CD4-positive, alpha-beta T cell treated with Interleukin-1 beta for 1 hour (primary cell): ENCODE measurements at places on chromosomes 4 and X.
A peak's percentile ranks its signal among the peaks of the same experiment; 100 is the strongest.

DNA sequence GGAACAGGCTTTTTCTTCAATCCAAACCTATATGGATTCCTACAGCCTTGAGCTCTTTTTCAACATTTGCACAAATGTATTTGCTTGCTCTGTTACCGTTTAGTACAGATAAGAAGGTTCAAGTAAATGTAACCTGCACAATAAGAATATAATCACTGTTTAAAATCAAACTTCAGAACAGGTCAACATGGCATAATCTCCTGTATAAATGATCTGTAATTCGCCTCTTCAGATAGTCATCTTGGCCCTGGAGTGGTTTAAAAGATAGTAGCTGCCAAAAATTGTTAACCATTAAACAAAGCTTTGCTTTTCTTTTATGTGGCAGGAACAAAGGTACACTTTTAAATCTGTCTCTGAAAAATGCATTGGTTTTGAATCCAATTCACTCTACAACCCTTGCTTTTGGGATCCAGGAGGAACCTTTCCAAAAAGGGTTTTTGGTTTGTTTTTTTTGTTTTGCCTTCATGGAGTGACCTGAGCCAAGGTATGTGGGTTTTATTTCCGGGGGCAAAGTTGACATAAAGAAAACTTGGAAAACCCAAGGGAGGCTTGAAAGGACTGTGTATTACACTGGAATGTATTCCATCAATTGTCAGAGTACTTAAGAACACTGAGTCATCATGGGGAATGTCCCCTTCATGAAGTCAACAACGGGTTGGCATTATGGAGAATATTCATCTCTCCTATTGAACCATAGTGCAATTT lies 210.4 kb upstream of the HCCS start:
- DNase-seq: no peak

DNA sequence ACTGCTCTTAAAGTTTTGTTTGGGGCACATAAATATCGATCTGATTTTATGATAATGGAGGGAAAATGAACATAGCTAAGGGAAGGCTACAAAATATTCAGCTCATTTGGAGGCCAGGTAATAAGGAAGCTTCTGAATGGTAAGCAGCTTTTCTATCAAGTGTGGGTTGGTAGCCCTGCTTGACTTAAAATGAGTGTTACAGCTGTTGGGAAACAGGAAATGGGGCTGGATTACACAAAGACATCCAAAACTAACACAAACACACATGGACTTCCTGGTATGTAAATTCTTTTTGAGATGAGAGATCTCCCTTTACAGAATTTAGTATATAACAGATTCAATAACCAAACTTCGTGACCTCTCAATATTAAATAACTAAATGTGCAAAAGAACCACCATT lies 58.0 kb downstream of the FGF16 start:
- DNase-seq: no peak

DNA sequence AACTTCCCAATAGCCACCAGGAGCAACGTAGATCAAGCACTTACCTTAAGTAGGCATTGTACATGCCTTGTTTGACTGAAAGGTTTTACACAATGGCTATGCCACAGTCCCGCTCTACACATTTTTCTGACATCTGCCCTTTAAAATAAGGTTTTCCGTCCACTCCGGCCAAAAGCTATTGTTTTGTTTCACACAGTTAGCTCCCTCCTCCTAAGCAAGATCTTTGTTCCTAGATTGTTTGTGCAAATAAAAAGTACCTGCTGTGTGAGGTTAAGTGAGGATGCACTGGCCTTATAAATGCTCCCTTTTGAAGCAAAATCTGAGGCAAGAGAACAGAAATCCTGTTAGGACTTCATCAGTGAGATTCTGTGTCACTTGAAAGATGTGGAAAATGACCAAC lies 11.8 kb downstream of the SCD5 start:
- DNase-seq: no peak

DNA sequence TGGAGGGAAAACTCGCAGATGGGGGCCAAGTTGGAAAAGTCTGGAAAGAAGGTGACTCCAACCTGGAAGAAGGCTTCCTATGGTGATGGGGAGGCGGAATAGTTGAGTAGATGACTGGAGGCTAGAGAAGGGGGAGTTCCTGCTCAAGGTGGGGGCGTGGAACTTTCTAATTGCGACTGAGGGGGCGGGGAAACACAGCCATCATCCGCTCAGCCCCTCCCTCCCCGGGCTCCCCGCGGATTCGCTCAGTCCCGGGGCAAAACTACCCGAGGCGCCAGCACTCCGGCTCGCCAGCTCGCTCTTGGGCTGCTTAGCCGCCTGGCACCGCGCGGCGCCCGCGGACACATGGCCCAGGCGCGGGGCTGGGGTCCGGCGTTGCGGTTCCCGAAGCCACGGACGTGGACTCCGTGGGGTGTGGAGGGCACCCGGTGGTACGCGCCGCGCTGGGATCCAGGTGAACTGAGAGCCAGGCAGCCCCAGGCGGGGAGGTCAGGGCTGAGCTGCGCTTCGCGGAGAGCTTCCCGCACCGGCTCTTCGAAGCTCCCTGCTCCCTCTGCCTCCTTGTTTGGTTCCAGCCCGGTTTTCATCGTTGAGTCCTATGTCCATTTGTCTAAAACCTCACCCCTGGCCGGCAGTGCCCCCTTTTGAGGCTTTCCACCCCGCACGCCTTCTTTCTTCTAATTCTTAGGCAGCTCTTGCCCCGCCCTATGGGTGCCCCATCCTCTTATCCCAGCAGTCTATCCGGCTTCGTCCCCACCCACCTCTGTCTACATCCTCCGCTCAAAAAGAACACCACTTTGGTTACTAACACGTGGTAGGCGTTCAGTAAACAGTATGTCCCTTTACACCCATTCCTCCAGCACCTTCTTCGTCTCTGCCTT lies 38.9 kb downstream of the STARD8 start:
- DNase-seq: peak; percentile 50

DNA sequence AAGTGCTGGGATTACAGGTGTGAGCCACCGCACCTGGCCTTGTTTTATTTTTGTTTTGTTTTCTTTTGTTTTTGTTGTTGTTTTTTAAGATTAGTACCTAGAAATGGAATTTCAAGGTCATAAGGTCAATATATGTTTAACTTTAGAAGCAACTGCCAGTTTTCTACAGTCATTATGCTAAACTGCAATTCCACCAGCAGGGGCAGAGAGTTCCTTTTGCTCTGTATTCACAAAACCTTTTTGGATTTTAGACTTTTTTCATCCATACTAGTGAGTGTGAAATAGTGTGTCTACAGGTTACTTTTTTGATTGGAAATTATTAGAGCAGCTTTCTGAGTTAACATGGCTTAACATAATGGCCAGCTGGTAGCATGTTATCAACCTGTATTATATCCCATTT lies 580.6 kb downstream of the TRIML1 start:
- DNase-seq: no peak

GRCh38 chr4:88522702-88523324 lies 763 bp downstream of the PYURF start:
- DNase-seq: peak; percentile 4

DNA sequence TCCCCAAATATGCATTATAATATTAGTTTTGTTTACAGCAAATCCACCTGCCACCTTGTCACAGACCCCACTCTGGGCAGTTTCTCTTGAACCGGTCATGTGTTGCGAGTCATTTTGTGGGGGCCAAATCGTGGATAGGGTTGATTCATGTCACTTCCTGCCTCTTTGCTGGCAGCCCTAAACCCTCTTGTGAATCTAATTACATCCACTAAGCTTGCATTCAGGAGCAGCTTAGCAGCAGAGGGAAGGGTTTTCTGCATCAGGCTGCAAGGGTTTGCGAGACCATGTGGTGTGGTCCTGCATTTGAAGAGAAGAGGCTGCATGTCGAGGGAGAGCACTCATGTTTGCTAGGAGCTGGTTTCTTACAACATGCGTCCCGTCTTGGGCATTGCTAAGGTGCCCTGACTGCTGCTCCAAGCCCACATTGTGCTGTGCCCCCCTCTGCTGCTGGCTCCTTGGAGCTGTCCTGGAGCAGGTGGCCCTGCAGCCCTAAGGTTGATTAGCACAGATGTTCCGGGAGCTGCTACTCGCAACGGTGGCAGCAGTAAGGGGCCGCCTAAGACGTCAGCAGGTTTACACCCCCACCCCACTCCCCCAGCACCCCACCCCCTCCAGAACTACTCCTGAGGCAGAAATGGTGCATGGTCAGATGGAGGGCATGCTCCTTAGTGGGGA lies 88.9 kb upstream of the CLDN34 start:
- DNase-seq: no peak
